ENCODE measurements at places on chromosomes 2 and 18. TPM values are rescaled to one million over a fixed set of nuclear protein-coding genes. Genes with fewer than 3 reads are reported as not detected.

FKBP1B gene
- total RNA-seq: 6.6 TPM

SLC14A1 gene
- 4.6 TPM for total RNA-seq

LRRTM1 gene
- not detected for total RNA-seq

GRCh38 chr2:237501892-237502513 is 15.0 kb downstream of the MLPH start:
- peak; percentile 31 for DNase-seq

GRCh38 chr2:24451805-24452501 is 39.1 kb upstream of the NCOA1 start:
- no peak for DNase-seq

TCF23 gene
- not detected for total RNA-seq

- DNase-seq: peak; percentile 35
Observed at GRCh38 chr2:134301099-134301927, 47.4 kb downstream of the MGAT5 start.

DNA sequence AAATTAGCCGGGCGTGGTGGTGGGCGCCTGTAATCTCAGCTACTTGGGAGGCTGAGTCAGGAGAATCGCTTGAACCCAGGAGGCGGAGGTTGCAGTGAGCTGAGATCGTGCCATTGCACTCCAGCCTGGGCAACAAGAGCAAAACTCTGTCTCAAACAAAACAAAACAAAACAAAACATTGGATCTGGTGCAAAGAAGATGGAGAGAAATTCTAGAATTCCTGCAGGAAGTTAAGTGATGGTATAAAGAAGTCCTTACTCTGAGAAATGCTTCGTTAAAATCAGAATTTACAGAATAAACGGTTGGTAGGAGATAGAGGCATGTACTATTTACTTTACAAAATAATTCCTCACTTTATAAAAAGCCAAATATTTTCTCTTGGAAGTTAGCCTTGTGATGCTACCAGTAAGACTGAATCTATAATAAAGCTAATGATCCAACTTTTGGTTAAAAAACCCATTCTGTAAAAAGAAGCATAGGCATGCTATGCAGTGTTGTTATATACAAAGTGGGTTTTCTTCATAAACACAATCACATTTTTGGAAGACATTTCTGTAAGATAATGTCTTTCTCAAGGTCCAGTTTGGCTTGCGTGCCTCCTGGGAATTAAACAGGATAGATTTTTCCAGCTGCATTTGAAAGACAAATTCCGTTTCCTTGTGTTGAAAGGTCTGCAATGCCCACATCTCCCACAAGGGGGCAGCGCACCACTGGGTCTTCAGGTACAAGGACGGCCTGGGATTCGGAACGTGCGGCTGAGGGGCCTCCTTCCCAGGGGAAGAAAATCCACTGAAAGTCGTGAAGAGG is 35.6 kb upstream of the PNO1 start:
- DNase-seq: peak; percentile 70

DNA sequence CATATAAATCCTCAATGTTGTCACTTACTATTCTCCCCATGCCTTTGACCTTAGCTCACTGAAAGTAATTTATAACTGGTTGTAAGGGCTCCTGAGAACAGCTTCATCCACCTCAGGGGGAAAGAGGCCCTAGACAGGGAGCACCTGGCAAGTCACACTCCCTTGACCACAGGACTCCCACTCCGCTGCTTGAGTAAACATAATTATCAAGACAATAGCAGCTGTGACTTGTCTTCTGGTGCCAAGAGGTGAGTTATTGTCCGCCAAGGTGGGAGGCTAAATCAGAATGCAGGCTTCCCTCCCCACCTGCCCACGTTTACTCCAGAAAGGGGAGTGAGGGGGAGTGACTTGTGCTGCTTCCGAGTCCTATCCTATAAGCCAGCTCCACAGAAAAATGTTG is 230.6 kb upstream of the LRATD1 start:
- no peak for DNase-seq

DNA sequence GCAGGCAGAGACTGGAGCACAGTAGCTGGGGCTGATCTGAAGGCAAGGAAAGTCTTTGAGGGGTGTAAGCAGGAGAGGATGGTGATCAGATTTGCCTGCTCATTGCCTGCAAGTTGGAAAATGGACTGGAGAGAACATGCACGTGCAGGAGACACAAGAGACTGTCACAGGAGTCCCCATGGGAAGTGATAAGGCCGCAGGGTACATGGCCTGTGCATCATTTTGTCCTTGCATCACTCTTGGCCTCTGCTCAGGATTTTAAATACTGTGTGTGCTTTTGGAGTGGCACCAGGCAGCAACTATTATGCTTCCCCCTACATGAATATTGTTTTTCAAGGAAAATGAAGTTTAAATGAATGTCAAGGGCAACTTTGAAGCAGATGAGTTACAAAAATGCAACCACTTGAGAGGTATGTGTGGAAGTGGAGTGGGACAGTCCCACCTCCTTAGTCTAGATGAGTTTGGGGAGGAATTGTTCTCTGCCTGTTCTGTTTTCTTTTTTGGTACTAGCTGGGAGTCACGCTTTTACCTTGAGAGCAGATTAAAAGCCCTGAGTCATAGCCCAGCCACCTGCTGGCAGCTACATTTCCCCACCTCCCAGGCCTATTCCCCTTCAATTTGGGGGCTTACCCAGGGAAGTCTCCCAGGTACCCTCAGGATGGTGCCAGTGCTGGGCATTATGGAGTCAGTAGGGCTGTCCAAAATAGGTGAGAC is 19.3 kb downstream of the MAPK4 start:
- no peak for DNase-seq

APLF gene
- total RNA-seq: 1.4 TPM

GRCh38 chr18:63788447-63789096 is 13.4 kb downstream of the SERPINB7 start:
- DNase-seq: peak; percentile 96

GRCh38 chr2:32947484-32948143 is 861 bp downstream of the LTBP1 start:
- peak; percentile 56 for DNase-seq

DNA sequence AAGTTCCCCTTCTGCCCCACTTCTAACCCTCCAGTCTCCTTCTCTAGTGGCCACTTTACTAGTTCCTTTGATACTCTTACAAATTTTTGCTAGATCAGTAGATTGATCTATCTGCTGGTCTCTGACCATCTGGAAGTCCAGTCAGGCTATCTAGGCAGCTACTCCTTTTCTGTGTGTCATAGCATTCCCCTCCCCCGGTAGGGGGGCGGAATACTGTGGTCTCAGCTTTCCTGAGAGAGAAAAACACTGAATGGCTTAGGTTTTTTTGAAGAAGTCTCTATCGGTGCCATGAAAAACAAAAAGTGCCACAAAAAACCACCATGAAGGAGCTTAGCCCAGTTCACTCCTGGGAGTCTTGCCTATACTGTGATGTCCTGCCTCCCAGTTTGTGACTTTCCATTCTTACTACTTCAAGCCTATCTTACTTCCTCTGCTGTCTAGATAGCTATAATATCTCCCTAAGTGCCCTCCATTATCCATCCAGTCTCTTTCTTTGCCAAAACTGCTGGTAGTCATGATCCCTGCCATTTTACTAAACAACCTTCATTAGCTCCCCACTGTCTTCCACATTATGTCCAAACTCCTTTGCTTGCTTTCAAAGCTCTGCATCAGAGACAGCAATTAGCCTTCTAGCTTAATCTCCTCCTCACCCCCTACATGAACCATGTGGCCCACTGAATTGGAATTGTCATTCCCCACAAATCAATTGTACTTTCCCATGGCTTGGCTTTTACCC is 29.9 kb downstream of the TPGS2 start:
- no peak for DNase-seq

DNA sequence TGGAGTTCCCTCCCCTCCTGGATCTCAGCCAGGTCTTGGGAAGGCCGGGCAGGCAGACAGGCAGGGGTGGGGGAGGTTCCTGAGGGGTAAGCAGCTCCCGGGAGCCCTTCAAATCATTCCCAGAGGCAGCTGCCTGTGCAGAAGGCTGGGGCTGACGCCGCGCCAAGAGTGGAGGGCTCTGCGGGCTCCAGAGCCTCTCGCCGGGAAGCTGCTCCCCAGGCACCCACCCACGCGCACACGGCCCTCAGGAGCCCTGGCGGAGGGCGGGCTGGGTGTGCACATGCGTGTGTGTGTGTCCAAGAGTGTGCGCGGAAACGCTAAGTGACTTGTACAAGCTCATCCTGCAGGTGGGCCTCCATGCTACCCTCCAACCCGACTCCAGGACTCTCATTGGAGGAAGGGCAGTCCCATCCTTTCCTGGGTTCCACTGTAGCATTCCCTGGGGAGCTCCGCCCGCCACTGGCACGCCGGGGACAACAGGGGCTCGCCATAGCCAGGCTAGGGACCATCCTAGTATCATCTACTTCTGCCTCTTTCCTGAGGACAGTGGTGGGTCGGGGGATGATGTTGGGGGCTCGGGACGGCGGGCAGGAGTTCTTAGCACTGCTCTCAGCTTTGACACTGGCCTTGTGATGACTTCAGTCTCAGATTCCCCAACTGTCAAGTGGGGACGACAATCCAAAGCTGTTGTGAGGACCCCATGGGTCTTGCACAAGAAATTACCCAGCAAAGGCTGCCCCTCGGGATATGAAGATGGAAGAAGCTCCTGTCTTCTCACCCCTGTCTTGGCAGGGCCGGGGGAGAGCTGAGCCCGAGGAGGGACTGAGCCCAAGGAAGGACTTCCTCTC is 50.3 kb downstream of the INHBB start:
- no peak for DNase-seq

CXCR1 gene
- total RNA-seq: not detected

BMP10 gene
- not detected for total RNA-seq

DNA sequence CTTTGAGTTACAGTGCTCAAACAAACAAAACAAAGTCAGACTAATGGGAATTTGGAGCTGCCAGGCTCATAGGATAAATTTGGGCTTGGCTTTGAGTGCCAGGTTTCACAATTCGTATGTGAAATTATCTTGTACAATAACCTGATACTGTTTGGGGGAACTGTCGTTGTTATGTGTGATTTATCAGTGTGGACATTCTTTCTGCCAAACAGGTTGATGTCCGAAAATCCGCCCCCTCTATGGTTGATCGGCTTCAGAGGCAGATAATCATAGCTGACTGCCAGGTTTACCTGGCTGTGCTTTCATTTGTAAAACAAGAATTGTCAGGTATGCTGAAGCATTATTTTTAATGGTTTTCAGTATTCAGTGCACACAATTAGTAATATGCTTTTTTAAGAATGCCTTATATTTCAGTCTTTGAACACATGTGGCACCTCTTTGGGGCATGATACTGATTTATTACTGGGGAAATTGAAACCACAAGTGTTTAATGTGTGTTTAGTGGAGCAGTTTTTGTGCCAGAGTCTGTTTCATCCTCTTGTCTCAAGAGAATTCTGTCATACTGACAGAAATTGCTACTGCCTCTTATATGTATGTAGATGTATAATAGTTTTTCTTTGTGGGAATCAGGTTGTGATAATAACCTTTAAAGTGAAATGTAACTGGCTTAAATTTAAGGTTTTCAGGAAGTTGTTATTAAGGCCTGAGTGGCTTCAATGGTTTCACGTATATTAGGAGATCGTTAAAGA is 54.6 kb downstream of the TTC39C start:
- no peak for DNase-seq
